ENCODE measurements at places on chromosomes 11 and 22.

GRCh38 chr11:64887757-64888405, 9.5 kb upstream of the EHD1 start:
- no peak for DNase-seq

- DNase-seq = no peak
Measured at GRCh38 chr11:66915866-66916265, 42.3 kb downstream of the PC start.

DNA sequence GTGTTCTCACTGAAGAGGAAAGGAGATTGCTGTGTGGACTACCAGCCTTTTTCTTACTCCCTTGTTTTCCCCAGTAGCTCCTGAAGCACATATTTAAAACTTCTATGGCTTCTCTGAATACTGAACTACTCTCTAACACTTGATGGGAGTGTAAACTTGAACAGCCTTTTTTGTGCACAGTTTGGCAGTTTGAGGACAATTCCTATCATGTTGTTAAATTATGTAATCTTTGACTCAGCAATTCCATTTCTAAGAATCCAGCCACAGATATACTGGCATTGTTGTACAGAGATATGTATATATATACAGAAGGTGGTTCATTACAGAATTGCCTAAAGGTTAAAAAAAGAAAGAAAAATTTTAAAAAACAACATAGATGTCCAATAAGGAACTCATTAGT, 47.1 kb upstream of the EED start:
- DNase-seq = no peak

- no peak for DNase-seq
Measured at GRCh38 chr11:66479394-66480116, 679 bp upstream of the DPP3 start.

DNA sequence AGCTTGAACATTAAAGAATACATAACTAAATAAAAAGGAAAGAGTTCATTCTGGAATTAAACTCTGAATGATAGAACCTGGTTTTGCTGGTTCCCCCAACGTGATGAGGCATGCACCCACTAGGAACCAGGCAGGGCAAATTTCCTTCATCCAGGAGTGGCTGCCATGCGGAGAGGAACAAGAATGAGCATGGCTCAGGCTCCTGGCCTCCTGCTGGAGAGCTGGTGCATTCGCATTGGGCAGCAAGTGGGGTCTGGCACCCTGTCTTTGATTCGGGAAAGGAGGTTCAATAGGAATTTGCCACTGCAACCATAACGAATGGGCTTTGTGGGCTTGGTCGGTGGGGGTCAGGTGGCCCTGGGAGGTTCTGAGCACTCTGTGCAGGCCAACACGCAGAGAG, 169.8 kb upstream of the TENM4 start:
- DNase-seq = no peak

- DNase-seq = no peak
Measured at GRCh38 chr11:64608636-64609035, 17.6 kb downstream of the SLC22A12 start.

DNA sequence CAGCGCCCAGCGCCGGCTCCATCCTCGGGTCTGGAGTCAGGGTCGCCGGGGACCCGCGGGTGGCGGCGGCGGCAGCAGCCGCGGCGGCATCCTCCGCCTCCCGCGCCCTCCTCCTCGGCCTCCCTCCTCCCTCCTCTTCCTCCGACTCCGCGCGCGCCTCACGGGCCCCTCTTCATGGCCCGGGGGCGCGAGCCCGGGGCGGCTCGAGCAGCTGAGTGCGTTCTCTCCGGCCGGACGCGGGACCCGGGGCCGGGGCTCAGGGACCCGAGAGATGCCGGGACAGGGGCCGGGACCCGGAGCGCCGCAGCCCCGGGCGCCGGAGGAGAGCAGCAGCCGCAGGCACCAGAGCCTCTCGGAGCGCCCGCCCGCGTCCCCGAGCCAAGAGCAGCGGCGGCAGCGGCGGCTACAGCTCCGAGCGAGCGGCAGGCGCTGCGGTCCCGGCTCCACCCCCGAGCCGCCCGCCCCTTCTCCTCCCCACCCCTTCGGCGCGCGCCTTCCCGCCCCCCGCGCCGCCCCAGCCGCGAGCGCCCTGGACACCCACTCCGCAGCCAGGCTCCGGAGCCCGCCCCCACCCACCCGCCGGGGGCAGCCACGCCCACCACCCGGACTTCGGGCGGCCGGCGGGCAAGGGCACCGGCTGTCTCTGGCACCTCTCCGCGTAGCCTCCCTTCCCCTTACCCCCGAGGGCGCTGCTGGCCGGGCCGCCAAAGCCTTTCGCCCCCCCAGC, at the start of gene CHST1:
Gene CHST1, minus strand, starts transcription at position 417 of the 727 bp plus-strand sequence. CDS start 14,699 bp downstream, outside the sequence.
- no peak for DNase-seq

- no peak for DNase-seq
Measured at GRCh38 chr11:58495906-58496305, 12.0 kb downstream of the OR5B21 start.

DNA sequence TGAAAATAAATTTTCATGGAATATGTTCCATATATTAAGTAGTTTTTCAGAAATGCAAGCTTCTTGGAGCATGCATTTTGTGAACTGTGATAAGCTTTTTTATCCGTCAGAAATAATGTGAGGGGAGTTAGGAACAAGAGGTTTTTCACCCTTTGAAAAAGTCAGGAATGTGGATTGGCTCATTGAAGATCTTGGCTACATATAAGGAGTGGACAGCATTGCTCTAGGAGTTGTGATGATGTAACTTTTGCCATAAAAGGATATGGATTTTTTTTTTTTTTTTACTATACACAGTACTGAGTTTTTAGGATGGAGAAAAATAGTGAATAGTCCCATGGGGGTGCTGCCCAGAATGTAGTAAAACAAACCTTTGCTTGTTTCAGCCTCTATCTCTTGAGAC, 180.2 kb downstream of the NAV2 start:
- DNase-seq = no peak

DNA sequence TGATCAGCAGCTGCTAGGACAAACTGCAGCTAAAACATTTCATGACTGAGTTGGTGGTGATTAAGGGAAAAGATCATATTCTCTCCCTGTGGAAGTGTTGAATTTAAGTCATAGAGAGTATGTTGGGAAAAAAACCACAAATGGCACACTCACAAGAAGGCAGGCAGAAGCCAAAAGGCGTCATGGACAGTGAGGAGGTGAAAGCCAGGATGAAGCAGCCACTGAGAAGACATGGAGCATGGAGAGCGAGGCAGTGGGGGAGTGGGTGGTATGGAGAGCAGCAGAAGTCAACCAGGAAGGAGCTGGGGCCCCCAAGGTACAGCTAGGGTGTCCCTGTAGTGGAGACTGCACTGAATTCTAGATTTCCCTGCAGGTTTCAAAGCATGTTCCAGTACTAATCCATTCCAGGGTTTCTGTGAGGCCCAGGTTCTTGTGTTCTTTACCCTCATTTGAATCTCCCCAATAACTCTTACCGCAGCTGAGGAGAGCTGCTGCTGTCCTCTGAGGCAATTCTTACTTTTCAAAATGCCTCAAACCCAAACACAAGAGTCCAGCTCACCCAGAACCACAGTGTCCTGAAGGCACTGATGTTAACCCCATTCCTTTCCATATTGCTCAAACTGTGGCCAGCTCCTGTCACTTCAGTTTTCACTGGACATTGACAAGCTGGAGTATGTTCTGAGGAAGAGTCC, 191.8 kb upstream of the E2F8 start:
- no peak for DNase-seq

DNA sequence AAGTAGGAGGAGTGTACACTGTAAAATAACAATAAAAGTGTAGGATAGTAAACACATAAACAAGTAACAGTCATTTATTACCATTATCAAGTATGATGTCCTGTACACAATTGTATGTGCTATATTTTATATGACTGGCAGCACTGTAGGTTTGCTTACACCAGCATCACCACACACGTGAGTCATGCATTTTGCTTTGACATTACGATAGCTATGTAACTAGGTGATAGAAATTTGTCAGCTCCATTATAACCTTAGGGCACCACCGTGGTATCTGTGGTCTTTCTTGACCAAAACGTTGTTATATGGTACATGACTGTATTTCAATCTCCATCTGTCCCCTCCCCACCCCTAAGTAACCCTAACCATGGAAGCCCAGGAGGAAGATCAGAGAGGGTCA, 1.1 kb downstream of the DNAL4 start:
- no peak for DNase-seq

DNA sequence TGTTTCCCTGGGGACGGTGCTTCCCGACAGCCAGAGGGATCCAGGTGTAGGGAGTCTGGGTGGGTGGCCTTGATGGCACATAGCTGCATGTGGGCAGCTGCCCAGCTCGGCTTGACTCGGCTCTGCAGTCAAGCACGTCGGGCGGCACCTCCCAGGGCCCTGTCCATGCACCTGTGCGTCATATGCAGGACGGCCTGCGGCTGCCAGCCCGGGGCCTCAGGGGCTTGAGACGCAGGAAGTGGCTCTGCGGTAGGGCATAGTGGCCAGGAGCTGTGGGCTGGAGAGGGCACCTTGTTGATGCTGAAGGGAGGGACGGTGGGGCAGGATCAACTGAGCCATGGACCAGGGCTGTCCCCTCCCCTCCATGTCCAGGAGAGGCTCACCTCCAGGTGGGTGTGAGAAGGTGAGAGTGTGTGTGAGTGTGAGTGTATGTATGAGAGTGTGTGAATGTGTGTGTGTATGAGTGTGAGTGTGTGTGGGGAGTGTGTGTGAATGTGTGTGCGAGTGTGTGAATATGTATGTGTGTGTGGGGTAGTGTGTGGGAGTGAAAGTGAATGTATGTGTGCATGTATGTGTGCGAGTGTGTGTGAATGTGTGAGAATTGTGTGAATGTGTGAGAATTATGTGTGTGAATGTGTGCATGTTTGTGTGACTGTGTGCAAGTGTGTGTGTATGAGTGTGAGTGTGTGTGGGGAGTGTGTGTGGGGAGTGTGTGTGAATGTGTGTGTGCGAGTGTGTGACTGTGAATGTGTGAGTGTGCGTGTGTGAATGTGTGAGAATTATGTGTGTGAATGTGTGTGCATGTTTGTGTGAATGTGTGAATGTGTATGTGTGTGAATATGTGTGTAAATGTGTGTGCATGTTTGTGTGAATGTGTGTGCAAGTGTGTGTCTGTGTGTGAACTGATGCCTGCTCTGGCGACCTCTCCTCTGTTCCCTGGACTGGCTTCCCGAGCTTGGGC, 5.7 kb upstream of the SUN2 start:
- DNase-seq = no peak

DNA sequence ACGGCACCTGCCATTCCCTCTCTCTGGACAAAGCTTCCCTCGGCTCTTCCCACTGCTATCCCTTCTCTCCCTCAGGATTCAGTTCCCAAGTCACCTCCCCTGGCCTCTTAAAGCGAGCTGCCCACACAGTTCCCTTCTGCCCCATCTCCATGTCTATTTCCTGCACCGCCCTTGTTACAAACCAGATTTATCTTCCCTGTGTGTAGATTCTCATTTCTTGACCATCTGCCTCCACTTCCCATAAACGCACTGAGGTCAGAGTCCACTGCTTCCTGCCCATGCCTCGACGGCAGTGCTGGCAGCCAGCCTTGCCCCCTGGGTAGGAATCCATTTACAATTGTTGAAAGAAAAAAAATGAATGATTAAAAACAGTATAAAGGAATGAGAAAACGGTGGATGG, 11.6 kb upstream of the APOBEC3B start:
- no peak for DNase-seq

DNA sequence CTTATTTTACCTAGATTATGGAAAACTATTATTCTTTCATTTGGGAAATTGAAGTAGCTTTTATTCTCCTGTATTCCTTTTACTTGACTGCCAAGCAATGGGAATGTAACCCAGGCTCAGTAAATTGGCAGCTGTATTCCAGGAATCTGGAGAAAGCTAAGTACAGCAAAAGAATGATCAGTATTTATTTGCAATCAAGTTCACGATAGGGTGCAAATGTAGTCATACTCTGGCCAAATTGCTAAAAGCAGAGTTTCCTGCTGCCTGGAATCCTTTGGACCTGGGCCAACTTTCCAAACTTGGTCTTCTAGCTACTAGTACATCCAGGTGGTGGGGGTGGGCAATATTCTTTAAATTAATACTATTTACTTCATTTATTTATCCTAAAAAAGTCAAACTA, 286.0 kb upstream of the CTSC start:
- DNase-seq = no peak

GRCh38 chr11:83287631-83288030, 1.5 kb upstream of the CCDC90B start:
- DNase-seq = no peak

- no peak for DNase-seq
Measured at GRCh38 chr11:84345597-84345996, 1059.4 kb upstream of the CCDC90B start.

DNA sequence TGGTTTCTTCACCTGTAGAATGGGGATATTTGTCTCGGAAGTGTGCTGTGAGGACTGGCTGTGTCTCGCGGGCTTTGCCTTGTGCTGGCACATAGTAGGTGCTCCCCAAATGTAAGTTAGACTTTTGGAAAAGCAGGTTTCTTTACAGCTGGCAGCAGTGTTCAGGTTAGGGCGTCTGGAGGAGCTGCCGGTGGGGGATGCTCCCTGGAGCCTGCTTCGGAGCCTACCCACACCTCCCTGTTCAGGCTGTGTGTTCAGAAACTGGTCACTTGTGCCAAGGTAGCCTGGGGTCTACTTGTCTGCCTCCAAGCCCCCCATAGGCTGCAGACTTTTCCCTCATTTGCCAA, 60.0 kb downstream of the OTOG start:
- DNase-seq = no peak

GRCh38 chr11:69270941-69271340, 23.0 kb upstream of the MYEOV start:
- DNase-seq = no peak

DNA sequence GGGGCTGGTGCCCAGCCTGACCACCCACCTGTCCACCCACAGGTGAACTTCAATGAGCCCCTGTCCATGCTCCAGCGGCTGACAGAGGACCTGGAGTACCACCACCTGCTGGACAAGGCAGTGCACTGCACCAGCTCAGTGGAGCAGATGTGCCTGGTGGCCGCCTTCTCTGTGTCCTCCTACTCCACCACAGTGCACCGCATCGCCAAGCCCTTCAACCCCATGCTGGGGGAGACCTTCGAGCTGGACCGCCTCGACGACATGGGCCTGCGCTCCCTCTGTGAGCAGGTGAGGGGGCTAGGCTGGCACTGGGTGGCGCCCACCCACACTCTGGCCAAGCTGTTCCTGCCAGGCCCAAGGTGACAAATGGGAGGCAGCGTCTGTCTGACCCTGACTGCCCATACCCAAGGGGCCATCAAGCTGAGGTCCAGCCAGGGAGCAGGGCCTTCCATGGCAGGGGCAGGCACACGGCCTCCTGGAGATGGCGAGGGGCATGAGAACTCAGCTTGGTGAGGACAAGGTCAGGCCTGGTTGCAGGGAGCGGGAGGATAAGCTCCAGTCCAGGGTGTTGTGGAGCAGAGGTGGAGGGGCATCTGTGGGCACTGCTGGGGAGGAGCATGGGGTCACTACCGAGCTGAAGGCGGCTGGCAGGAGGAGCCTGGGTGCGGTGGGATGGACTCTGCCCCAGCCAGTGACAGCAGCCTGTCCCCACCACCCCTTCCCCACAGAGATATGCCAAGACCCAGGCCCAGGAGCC, 77.7 kb downstream of the MORC2 start:
- DNase-seq = no peak

GRCh38 chr11:38900211-38900610, 2302.2 kb upstream of the RAG2 start:
- no peak for DNase-seq

DNA sequence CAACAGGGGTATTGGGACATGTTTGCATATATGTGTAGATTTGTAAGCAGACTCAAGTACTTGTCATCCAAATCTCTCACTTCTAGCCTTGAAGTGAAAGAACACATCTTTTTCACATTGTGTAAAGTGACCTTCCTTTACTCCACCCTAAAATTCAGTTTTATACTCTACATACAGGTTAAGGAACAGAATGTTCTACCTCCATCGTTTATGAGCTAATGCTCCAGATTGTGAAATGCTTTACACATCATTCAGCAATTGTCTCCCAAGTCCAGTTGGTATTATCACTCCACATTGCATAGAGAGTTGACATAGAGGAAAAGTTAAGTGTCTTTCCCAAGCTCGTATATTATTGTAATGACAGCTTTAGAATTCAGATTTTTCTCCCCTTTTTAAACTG, 46.1 kb upstream of the BLID start:
- no peak for DNase-seq

Measured in NCI-H1417 treated with DMSO at 0.1 percent for 48 hours (cell line).